ENCODE measurements at places on chromosomes 12 and 14.

GRCh38 chr14:59630288-59630963 is 53.8 kb upstream of the CCDC175 start:
- DNase-seq, result peak; percentile 38

DNA sequence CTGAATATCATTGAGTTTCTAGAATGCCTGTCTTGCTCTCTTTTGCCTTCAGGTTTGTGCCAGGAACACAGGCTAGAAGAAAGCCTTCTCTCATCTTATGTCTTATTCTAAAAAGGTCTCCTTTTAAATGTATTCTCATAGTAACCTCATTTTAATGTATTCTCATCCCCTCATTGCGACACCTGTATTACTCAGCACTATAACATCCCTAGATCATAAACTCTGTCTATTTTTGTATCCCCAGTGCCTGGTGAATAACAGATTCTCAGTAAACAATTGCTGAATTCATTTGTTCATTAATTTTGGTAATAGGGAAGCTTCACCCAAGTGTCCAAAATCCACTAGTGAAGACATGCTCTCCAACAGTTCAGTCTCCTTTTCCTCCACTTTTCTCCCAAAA is 8.8 kb upstream of the LRRK2 start:
- DNase-seq, result no peak

- no peak for DNase-seq
Observed at GRCh38 chr12:123106640-123107359, 44.1 kb downstream of the PITPNM2 start.

GRCh38 chr14:101130861-101131260 is 227.3 kb upstream of the RTL1 start:
- DNase-seq, result no peak

GRCh38 chr14:92619671-92620456 is 106.3 kb downstream of the RIN3 start:
- DNase-seq, result no peak

- DNase-seq, result no peak
Observed at GRCh38 chr12:93358058-93358457, 19.7 kb upstream of the NUDT4 start.

GRCh38 chr12:126355346-126355745 is 1290.1 kb downstream of the AACS start:
- no peak for DNase-seq

DNA sequence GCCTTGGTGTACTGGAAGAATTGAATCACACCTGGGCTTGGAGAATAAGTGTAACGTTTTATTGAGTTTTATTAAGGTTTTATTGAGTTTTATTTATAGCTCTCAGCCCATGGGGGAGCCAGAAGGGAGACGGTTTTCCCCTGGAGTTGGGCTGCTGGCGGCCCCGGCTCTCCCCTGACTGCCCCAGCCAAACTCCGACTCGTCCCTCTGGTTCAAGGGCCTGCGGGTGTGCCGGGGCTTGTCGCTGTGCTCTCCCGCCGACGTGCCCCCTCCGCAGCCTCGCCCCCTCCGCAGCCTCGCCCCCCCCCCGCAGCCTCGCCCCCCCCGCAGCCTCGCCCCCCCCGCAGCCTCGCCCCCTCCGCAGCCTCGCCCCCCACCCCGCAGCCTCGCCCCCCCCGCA is 326.1 kb upstream of the RTL1 start:
- no peak for DNase-seq

- no peak for DNase-seq
Observed at GRCh38 chr14:85057221-85057620, 472.7 kb upstream of the FLRT2 start.

DNA sequence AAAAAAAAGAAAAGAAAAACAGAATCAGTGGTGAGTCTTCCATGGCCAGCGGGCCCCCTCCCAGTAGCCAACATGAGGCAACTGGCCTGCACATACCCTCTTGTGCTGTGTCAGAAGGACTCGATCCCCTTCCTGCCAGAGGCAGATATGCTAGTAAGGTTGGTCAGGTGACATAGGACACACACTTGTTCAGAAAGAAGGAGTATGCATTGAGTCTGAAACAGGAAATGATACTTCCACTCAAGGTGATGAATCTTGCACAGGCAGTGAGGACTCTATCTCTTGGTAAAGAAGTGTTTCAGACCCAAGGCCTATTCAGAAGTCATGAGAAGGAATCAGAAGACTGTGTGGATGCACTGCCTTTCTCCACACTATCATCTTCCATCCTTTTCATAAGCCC is 269.7 kb upstream of the FAR2 start:
- no peak for DNase-seq

GRCh38 chr12:85552461-85552860 is 272.4 kb downstream of the ALX1 start:
- DNase-seq, result no peak

DNA sequence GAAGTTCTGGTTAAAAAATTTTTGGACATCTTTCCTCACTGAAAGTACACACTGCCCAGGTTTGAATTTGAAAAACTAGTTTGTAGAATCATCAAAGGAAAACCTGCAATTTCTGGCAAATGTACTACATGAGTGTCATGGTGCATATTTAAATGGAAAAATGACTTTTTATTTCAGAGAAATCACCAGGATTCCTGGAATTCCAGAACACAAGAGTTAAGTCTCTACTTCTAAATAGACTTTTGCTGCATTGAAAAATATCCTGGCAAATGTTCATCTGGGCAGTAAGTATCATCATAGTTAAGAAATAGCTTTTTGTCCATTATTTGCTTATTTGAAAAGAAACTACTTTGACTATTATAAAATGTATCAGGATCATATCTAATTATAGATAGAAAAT is 275.1 kb downstream of the PRKD1 start:
- no peak for DNase-seq

GRCh38 chr12:121365416-121366062 is 13.3 kb upstream of the ANAPC5 start:
- DNase-seq, result no peak

DNA sequence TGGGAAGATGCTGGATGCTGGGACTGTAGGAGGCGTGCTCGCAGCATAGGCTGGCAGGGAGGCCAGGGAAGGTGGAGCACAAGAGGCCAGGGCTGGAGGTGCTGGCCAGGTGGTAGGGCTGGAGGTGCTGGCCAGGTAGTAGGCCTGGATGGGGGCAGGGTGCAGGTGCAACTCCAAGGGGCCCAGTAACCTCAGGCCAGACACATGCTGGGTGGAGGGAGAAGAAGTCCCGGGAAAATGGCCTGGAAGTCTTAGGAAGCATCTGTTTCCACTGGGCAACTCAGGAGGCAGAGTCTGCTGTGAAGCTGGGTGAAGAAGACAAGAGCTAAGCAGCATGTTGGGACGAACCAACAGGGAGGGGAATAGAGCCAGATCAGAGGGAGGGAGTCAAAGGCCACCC is 665.2 kb downstream of the BCL11B start:
- DNase-seq, result no peak

- no peak for DNase-seq
Observed at GRCh38 chr12:104699489-104700190, 242.9 kb downstream of the CHST11 start.

DNA sequence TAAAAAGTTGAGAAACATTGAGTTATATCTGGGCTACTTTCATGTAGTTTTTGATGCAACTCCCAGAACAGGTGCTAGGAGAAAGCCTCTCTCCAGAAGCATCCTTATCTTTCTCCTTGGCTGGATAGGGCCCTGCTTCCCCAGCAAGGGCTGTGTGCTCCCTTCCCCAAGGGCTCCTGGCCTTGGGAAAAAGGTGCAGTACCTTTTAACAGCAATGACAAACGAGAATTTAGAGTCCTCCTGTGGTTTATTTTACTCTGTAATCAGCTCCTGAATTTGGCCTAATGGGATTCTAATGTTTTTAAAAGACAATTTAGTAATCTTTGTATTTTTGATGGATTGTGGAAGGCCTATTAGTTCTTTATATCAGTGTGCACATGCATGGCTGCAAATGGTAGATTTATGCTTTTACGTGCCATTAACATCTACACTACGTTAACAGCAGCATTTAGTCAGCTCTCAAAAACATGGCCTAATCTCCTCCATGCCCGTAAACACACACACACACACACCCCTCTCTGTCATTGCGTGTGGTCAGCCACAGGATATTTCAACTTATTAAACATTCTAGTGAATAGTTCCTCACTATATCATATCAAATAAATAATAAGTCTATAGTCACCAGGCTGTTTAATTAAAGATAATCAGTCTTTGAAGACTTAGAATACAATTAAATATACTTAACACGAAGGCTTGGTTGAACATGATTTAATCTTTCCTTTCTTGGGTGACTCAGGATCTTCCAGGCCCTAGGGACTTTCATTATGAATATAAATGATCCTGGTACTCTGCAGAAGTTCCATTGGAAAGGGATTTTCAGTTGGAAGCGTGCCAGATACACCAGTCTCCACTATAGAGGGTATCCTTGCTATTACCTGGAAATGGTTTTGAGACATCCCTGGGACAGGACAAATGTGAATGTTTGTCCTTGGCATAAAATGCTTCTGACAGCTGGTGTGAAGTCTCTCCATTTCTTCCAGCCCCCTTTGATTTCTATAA is 181.4 kb upstream of the PWP1 start:
- DNase-seq, result peak; percentile 17

- no peak for DNase-seq
Observed at GRCh38 chr14:79705126-79705894, 506.0 kb downstream of the DIO2 start.

DNA sequence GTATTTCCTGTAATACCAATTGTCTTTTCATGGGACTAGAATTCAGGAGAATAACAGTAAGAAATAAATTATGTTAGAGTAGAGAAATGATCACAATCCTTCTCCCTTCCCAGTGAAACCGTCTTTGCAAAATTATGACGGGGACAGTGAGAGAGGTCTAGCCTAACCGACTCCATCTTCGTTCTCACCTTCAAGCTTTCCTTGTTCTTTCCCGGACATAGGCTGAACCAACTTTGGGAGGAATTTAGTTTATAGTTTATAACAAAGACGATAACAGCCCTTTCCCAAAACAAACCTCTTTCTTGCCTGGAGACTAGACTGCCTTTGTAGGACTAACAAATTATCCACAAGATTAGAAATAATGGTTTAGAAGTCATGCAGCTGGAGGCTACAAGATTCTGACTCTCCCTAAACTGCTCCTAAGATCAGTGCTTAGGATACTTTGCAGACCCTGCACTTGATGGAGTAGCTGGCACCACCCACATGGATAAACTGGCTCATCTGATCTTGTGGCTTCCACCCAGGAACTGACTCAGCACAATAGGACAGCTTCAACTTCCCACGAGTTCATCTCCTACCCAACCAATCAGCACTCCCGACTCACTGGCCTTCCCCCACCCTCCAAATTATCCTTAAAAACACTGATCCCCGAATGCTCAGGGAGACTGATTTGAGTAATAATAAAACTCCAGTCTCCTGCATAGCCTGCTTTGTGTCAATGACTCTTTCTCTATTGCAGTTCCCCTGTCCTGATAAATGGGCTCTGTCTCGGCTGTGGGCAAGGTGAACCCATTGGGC is 521.2 kb upstream of the TBX3 start:
- no peak for DNase-seq

DNA sequence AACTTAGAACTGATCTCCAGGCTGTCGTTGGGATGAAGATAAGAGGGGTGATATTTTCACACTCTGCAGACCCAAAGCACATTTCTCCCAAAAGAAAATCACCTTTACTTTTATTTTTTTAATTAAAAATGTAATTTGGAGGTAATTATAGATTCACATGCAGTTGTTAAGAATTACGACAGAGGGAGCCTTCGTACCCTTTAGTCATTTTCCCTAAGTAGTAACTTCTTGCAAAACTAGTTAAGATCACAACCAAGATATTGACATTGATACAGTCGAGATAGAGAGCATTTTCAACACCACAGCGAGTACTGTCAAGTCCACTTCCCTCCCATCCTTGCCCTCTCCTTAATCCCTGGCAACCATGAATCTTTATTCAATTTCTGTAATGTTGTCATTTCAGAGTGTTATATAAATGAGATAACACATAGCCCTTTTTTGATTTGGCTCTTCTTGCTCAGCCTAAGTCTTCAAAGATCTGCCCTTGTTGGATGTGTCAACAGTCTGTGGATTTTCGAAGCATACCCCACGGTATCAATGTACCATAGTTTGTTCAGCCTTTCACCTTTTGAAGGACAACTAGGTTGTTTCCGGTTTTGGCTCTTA is 39.6 kb downstream of the DNAH10 start:
- no peak for DNase-seq

GRCh38 chr12:71704920-71705319 is 19.0 kb downstream of the TMEM19 start:
- DNase-seq, result no peak

DNA sequence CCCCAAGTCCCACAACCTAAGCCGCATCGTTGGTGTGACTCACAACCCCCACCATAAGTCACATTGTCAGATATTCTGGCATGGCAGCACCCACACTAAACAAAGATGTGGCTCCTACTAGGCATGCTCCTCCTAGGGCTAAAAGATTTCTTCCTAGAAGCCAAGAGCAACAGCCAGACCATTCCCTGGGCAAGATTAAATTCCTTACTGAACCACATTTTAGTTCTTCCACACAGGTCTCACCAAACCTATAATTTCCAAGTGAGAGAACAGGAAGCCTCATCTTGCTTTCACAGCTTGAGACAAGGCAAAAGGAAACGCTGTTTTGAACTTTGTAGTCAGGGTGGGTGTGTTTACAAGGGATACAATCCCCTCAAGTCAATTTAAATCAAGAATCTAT is 632.8 kb downstream of the DIO2 start:
- DNase-seq, result no peak

GRCh38 chr12:68358532-68359485 is 26.6 kb upstream of the MDM1 start:
- DNase-seq, result peak; percentile 57

DNA sequence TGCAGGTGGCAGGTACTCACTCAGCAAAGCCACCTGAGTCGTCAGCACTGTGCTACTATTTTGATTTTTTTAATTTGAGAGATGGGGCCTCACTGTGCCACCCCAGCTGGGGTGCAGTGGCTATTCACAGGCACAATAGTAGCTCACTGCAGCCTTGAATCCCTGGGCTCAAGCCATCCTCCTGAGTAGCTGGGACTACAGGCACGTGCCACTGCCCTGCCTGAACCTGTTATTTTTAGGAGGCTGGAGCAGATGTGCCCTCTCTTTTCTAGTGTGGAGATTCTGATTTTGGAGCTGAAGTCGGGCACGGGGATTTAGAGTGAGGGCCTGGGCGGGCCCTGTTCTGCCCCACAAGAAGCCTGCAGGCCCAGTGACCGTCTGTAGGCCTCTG is 17.3 kb downstream of the SLC25A47 start:
- no peak for DNase-seq

GRCh38 chr12:91954326-91954725 is 191.3 kb downstream of the BTG1 start:
- no peak for DNase-seq

All from SK-N-DZ (cell line).